ENCODE measurements at places on chromosomes 16 and 17.

- no peak for DNase-seq
Observed at GRCh38 chr17:78842881-78843565, 2.4 kb upstream of the USP36 start.

DNA sequence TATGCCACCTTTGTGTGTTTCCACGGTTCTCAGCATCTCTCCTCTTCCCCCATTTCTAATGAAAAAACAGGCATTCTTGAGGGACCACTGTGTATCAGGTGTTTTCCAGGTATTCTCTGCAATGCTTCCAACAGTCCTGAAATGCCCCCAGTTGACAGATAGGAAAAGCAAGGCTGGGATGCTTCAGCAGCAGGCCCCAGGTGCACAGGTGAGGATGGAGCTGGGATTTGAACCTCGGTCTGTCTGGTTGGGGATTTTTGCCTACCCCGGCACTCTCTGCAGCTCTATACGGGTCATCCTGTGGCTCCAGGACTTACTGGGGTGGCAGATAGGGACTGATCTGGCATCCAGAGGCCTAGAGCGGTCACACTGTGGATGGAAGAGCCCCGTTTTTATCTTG lies 180.5 kb upstream of the GSE1 start:
- no peak for DNase-seq

GRCh38 chr17:8482546-8482945 lies 46.9 kb downstream of the NDEL1 start:
- no peak for DNase-seq

- DNase-seq = no peak
Observed at GRCh38 chr16:11585460-11586377, 1.0 kb downstream of the LITAF start.

GRCh38 chr16:2711370-2712062 lies 8.5 kb downstream of the PRSS27 start:
- DNase-seq = no peak

DNA sequence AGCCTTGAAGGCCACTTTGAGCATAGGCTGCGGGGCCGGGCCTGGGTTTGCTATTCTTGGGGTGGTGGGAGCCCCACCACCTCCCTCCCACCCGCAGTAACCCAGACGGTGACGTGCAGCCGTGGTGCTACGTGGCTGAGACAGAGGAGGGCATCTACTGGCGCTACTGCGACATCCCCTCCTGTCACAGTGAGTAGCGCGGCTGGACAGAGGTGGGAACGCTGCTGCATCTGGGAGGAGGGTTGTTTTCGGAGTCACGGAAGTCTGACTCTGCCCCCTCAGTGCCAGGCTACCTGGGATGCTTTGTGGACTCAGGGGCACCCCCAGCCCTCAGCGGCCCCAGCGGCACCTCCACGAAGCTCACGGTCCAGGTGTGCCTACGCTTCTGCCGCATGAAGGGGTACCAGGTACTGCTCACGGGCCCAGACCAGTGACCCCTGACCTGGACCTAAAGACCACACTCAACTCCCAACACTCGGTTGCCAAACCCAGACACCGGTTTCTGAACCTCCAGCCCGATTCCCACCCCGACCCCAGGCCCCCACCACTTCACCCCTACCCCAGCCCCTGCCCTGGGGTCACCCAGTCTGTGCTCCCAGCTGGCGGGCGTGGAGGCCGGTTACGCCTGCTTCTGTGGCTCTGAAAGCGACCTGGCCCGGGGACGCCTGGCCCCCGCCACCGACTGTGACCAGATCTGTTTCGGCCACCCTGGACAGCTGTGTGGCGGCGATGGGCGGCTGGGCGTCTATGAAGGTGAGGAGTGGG lies 2.1 kb downstream of the KREMEN2 start:
- no peak for DNase-seq

GRCh38 chr17:9594065-9594464 lies 17.6 kb downstream of the CFAP52 start:
- no peak for DNase-seq

DNA sequence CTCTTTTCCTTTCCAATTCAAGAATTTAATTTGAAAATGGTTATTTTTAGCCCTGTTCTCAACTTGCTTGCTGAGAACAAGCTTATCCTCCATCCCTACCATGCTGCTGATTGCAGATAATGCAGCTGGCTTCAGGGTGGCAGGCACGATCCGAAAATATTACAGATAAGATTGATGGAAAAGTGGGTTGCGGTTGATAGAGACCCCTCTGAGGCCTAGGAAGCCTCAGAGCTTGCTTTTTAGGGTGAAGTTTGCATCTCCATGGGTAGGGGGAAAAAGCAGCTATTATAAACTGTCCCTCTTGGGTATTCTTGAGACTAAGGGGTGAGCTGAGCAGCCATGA lies 116.5 kb upstream of the GOT2 start:
- DNase-seq = no peak

DNA sequence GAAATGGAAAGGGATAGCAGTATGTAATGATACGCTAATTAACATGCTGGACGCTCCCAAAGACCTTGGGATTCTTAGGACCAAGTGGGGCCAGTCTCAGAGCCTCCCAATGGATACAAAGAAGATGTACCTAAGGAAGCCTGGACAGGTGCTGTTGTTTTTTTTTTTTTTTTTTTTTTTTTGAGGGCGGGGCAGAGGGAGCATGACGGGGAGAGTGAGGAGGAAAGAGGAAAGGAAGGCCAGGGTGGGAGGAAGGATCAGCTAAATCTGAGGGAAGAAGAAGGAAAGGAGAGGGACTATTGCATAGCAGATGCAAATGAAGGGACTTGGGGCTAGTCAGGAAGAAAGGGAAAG lies 2.5 kb downstream of the VAMP2 start:
- DNase-seq = no peak

DNA sequence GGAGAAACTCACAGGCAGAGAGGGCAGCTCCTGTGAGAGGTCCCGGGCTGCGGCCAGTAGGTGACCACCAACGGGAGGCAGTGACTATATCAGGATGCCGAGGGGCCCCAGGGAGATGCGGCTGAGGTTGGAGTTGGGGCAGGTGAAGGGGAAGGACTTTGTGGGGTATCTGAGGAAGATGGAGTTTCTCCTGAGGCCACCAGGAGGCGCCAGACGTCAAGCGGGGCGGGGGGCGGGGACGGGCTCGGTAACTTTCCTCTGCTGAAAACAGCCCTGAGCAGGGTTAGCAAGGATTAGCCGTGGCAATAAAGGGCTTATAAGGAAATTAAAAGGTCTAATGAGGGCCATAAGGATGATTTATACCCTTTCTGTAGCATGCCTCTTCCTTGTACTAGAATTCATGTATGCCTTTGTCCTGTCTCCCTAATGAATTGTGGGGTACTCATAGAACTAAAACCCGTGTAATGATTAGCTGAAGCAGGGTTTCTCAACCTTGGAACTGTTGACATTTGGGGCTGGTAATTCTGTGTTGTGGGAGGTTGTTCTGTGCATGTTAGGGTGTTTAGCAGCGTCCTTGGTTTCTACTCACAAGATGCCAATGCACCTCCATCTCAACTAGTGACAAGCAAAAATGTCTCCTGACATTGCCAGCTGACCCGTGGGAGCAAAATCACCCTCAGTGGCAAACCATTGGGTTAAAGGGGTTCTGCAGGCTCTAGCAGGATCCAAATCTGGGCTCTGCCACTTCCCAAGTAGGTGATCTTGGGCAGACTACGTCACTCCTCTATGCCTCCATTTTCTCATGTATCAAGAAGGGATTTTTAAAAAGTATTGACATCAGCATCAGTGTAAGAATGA lies 74.8 kb upstream of the GRIN2A start:
- DNase-seq = no peak

DNA sequence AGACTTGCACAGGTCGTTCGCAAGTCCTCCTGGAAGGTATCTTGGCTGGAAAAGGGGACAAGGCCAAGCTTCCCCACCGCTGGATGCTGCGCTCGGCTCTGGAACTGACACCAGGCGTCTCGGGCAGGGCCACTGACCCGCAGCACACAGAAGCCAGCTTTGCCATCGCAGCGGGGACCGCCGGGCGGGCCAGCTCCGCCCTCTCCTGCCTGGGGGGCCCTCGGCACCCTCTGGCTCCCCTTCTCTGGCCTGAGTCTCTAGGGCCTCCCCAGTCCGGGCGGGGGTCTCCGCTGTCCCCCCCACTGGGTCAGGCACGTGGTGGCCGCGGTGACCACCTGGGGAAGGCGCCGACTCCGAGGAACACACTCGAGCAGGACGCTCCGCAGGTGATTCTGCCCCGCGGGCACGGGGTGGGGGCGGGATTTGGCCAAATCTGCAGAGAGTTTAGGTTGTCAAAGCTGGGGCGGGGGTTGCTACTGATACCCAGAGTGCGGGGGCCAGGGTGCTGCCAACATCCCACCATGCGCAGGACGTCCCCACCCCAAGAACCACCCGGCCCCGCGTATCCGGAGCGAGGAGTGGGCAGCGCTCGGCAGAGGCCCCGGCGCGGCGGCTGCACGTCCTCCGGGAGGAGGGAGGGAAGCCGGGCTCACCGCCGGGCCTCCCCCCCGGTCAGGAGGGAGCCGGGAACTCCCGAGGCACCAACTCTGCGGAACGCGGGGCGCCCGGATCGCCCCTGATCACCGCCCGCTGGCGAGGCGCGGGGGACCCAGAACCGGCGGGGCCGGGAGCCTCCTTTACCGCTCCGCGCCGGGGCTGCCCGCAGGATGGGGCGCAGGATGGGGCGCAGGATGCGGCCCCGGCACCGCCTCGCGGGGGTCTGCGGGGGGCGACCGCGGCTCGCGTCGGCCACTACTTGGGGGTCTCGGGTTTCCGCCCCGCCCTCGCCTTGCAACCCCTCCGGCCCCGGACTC lies 744 bp upstream of the METRNL start:
- no peak for DNase-seq

DNA sequence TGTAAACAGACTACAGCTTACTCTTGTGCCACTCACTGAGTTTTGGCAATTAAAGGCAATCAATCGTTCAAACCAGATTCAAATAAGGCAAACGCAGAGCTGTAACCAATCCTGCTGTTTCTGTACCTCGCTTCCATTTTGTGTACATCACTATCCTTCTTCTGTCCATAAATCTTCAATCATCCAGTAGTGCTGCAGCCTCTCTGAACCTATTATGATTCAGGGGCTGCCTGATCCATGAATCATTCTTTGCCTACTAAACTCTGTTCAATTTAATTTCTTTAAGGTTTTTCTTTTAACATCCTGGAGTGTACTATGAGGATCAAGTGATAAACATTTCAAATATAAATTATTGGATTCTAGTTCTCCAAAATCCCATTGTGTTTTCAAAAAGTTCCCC lies 93.9 kb downstream of the CEP112 start:
- DNase-seq = no peak

DNA sequence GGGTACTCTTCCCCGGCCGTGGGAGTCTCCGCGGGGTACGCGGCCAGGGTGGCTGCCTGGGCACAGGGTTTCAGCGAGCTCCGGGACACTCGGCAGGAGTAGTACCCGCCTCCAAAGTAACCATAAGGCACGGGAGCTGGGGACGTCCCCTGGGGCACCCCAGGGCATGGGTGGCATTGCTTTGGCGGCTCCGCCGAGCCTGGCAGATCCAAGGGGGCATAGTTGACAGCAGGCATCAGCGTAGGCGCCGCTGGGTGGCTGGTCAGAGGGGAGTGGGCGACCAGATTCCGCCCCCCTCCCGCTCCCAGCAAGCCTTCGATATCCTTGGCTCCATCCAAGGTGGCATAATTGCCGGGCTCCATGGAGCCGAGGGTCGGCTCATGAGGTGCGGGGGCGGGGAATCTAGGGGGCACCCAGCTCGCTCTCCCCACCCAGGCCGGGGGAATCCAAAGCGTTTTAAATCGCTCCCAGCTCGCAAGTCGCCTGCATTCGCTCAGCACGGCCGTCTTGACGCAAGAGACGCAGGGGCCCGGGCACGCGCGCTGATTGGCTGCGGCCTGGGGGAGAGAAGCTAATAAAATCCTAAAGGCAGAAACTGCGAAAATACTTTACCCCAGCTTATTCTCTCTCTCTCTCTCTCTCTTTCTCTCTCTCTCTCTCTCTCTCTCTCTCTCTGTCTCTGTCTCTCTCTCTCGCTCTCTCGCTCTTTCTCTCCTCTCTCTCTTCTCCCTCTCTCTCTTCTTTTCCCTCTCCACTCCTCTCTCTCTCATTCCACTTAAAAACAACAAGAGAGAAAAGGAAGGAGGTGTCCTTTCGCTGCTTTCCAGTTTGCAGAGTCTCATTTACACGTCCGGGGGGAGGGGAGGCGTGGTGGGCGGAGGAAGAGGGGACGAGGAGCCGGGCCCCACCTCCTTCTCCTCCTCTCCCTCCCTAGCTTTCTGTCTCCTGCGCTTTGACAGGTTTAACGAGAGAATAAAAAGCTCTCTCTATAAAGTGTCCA lies at the start of gene HOXB13:
HOXB13 (minus strand) TSS at position 519 of the 1,000 bp plus-strand sequence; CDS start at position 362, 157 bp downstream.
- DNase-seq = no peak

DNA sequence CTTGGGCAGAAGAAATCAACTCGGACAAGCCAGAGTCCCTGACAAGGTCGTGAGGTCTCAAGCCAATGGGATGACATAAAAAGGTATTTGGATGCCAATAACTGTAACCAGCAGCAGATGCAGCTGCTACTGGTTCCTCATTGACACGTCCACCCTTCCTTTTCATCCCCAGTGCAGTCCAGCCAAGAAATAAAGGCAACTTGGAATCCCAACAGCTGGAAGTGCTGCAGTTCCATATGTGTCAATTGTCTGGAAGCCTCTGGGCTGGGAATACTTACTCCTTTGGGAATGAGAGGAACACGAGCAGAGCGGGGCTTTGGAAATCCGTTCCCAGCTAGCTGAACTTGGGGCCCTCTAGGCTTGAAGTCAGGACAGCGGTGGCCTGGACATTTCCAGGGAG lies 360.4 kb upstream of the ZFHX3 start:
- no peak for DNase-seq

DNA sequence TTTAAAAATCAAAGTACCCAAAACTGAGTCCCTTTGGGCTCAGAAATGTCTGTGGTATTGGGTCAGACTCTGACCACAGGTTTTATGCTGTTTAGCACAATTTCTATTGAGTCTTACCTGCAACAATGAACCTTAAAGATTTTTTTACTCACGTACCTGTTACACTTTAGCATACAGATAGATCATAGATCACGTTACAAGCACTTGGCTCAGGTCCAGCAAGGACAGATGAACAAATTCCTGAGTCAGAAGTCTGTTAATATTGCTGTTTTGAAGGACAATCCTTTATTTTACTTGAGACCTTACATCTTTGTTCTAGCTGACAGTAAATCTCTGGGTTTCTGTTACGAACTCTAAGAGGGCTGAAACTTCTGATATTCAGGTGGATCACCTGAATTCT lies 12.8 kb downstream of the SLC7A6OS start:
- DNase-seq = no peak

GRCh38 chr16:55981557-55981956 lies 106.4 kb upstream of the CES5A start:
- no peak for DNase-seq

- no peak for DNase-seq
Observed at GRCh38 chr16:71675380-71675779, 49.1 kb downstream of the PHLPP2 start.

GRCh38 chr16:79188115-79188738 lies 412.3 kb downstream of the MAF start:
- no peak for DNase-seq

GRCh38 chr17:74704544-74704943 lies 8.2 kb downstream of the CD300LF start:
- DNase-seq = no peak

DNA sequence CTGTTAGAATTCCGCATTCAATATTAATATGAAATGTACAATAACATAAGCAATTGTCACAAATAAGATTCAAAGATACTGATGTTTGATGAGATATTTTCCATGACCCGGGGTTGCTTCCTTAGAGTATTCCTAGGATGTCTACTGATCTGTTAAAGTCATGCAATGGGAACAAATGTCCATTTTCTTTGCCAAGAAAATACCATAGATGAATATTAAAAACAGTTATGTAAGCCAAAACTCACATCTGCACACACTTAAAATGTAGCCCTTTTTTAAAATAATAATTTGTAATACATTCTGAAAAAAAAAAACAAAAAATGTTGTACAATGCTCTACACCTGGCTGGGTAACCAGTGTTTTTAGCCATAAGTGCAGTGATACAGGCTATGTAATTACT lies 259.4 kb upstream of the AXIN2 start:
- DNase-seq = no peak

Measured in T1000 (cell line).